ENCODE measurements at places on chromosomes 11 and 22. TPM values are rescaled to one million over a fixed set of nuclear protein-coding genes. Genes with fewer than 3 reads are reported as not detected.
A peak's percentile ranks its signal among the peaks of the same experiment; 100 is the strongest.

Gene HTR3B
- total RNA-seq = not detected

GRCh38 chr22:19357270-19358105 is 66.0 kb upstream of the CLTCL1 start:
- DNase-seq = no peak

Gene DDI1
- not detected for total RNA-seq

DNA sequence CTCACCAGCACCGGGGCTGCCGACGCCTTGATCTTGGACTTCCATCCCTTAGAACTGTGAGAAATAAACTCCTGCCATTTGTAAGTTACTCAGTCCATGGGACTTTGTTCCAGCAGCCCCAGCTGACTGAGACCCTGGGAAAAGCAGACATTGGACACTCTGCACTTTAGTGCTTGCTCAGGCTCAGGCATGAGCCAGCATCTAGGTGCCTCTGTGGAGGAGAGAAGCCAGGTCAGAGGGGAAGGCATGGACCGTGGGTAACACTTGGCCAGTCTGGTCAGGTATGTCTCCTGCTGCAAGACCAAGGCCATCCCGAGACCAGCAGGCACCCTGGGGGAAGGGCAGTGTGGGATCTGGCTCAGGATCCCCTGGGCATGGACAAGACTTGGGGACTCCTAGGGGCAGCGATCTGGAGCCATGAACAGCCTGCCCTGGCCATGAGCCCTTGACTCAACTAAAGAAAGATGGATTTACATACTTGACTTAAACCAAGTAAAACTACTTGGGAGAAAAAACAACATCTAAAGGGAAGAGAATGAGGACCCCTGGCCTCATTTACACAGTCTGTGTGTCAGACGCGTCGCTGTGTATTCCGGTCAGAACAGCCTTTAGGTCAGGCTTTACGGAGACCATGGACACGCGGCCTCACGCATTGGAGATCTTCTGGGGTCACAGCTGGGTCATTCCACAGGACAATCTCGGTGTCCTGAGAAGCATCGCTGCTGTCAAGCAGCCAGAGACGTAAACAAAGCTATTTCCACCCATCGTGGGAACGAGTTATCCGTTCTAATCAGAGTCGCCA is 497.1 kb downstream of the BRD1 start:
- peak; percentile 0 for DNase-seq

Gene BACE1
- 6.7 TPM for total RNA-seq

- no peak for DNase-seq
Measured at GRCh38 chr22:38882972-38883622, 11.1 kb upstream of the CBX6 start.

GRCh38 chr11:131924001-131924400 is 553.6 kb downstream of the NTM start:
- no peak for DNase-seq

Gene TNRC6B
- 48.7 TPM for total RNA-seq

Gene RIMBP3C
- total RNA-seq = not detected

DNA sequence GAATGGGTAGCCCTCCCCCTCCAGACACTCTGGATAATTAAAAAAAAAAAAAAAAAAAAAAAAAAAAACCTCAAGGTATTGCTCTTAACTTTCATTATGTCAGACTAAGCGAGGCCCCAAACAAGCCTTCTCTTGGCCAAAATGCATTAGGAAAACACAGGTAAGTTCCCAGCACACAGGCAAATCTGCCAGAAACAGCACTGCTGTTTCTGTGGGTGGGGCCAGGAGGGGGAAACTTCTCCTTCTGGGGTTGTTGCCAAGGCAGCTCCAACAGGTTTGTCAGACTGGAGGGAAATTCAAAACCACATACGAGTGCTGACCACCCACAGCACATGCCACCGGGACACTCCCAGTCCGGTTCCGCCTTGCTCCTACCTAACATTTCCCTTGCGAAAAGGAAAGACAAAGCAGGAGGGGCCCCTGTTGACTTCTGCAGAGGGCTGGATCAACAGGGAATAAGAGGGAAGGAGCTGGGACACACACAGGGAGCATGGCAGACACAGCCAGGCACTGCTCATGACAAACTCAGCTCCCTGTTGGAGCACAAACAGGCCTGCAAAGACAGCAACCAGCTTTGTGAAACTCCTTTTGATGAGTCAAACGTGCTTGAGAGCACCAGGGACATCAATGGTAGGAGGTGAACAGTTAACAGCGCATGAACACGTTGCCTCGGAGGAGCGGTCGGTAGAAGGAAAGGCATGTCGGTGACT is 55.0 kb downstream of the MYH9 start:
- peak; percentile 55 for DNase-seq

- no peak for DNase-seq
Measured at GRCh38 chr11:3929232-3929631, 73.8 kb downstream of the STIM1 start.

- no peak for DNase-seq
Measured at GRCh38 chr11:27184458-27185312, 144.1 kb downstream of the BBOX1 start.

- DNase-seq = peak; percentile 61
Measured at GRCh38 chr22:41857155-41857859, 24.4 kb downstream of the SREBF2 start.

GRCh38 chr22:33056690-33057089 is 1.5 kb downstream of the SYN3 start:
- no peak for DNase-seq

DNA sequence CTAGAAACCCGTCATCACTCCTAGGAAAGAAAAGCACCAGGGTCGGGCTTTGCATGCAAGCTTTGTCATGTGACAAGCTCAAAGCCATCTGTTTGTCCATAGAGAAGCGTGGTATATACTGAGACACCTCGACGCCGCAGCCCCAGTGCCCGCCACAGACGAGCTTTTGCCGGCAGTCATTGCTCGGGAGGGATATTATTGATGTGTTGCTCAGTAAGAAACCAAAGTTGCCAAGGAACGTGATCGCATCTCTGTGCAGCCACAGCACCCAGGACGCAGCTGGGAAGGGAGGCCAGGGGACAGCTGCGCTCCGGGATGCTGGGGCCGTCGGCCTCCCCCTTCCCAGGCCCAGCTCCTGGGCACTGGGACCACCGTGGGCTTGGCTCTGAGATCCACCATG is 89.5 kb upstream of the KCNQ1OT1 start:
- DNase-seq = no peak

Gene MMP12
- total RNA-seq = 4.9 TPM

GRCh38 chr11:559712-560304 is 730 bp downstream of the LMNTD2 start:
- peak; percentile 82 for DNase-seq

Gene NAGA
- 112 TPM for total RNA-seq

DNA sequence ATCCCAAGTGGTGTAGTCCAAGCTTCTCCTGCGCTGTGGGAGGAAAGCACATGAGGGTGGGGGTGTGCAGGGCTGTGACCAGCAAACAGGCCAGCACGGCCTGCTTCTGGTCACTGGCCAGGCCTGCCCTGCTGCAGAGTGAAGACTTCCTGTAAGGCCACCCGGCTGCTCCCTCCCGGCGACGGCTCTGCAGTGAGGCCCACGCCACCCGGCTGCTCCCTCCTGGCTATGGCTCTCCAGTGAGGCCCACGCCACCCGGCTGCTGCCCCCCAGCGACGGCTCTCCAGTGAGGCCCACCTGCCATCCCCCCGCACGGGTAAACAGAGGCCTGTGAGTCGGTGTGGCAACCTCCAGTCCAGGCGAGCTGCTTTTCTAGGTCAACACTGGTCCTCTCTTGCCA is 31.4 kb upstream of the BRSK2 start:
- DNase-seq = no peak

- no peak for DNase-seq
Measured at GRCh38 chr11:11400635-11401232, 47.7 kb upstream of the CSNK2A3 start.

Gene SLC25A18
- total RNA-seq = 40.4 TPM

DNA sequence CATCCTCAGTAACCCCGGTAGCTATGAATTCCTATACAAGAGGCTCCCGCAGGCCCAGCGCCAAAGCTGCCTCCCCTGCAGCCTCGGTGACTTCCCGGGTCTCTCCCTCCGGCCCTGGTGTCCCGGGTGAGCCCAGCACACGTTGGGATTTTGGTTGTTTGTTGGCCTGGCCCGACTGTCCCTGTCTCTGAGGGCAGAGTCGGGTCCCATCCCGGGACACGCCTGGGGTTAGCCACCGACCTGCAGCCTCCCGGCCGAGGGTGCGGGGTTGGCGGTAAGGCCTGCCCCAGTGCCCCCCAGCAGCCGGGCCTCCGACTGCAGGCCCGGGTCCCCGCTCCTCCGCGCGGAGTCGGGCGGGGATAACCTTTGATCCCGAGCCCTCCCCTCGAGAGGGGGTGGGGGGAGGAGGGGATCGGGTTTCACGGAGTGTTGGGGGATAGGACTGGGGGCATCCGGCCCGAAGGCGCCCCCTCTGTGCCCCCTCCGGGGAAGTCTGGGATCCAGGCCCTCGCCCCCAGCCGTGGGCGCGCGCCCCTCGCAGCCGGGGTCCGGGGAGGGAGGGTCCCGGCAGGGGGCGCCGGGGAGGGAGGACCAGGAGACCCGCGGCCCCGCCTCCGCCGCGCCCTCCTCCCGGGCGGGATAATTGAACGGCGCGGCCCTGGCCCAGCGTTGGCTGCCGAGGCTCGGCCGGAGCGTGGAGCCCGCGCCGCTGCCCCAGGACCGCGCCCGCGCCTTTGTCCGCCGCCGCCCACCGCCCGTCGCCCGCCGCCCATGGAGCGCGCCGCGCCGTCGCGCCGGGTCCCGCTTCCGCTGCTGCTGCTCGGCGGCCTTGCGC is at the start of gene FBLN1:
Gene FBLN1, plus strand, starts transcription at position 669 of the 835 bp plus-strand sequence. Its CDS starts 103 bp downstream, at position 772.
- DNase-seq = no peak

GRCh38 chr11:82988936-82989627 is 82.6 kb downstream of the RAB30 start:
- no peak for DNase-seq

- DNase-seq = no peak
Measured at GRCh38 chr11:84828616-84829015, 798.5 kb downstream of the DLG2 start.

DNA sequence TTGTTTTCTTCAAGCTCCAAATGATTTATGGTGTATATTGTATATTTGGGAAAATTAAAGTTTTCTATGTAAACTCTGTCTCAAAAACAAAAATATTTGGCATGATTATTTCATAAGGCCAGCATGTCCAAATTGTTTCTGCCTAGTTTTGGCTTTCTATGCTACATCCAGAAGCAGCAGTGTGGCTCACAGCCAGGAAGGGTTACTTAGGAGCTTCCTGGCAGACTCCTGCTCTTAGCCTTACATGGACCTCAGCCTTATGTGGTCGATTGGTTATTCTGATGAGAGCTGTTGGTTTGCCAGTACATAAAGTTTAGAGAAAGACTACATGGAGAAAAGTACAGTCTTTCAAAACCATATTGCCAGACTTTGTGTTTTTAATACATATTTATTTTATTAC is 297.7 kb upstream of the FAT3 start:
- DNase-seq = peak; percentile 40

DNA sequence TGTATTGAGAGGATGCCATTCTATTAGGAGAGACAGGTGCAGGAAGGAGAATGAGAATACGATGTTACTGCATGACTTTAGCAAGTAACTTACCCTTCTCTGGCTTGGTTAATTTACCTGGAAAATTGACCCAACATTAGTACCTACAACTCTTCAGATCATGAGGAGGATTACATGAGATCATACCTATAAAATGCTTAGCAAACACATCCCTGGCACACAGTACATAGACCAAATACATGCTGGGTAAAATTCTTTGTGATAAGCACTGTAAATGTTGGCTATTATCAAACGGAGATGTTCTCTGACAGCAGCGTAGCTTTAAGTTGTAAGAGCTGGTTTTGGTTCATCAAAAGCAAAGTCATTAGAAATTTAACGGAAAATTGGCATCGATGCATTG is 28.8 kb downstream of the LARGE1 start:
- no peak for DNase-seq

DNA sequence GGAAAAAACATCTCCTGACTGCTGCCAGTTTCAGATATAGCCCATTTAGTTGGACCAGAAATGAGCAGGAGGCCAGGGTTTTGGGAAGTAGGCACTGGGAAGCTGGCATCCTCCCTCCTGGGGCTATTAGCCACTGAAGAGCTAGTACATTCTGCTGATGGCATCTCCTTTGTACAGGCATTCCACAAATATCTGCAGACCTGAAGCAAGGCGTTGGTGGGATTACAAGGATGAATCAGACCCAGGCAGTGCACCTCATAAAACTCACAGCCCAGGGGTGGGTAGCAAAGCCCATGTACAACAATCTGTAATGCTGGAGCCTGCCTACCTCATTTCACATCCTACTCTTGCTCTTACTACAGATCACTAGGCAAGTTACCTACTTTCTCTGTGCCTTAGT is 27.5 kb upstream of the POU2AF1 start:
- no peak for DNase-seq

DNA sequence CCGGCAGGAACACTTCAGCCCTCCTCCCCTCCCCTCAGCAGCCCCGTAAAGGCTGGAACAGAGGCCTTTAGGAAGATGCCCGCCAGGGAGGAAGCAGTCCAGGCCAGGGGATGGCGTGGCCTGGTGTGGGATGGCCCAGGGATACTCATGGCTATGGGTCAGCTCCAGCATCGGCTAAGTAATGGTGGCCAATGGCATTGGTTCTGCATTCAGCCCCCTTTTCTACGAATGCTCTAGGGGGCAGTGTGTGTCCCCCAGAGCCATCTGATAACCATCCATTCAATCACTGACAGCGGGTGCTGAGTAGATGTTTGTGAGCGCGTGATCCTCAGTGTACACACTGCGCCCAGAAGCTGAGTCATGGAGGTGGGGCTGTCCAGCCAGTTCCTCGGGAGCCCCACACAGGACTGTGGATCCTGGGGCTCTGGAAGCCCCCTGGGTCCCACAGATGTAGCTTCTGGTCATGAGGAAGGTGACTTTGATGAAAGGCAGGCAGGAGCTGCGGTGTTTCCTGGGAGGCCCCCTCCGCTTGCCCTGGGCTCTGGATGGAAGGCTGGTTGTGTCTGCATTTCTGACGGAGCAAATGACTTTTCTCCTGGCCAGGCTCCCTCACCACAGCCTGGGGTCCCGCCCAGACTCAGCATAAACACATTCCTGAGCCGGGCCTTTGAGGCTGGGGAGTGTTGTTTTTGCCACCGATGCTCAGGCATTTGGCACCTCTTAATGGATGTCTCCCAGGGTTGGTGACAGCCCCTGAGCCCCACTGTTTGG is 46.5 kb downstream of the FBLN1 start:
- DNase-seq = peak; percentile 54

Gene EIF3F
- total RNA-seq = 215 TPM

Gene F2
- total RNA-seq = 0.41 TPM

Gene SNRPD3
- 127 TPM for total RNA-seq

- DNase-seq = no peak
Measured at GRCh38 chr11:119491753-119492510, 69.0 kb upstream of the THY1 start.

GRCh38 chr11:114472661-114473060 is 33.4 kb downstream of the REXO2 start:
- no peak for DNase-seq

Gene NPAS4
- total RNA-seq = not detected

GRCh38 chr11:78313898-78314297 is 103.7 kb downstream of the GAB2 start:
- DNase-seq = peak; percentile 30

Gene TMPRSS4
- 423 TPM for total RNA-seq

Measured in transverse colon (tissue), 4 donors.